Activated T-cell treated with anti-CD3 and anti-CD28 coated beads, Interleukin-2, amount 50 U/mL, for 24 hours (primary cell): ENCODE measurements at places on chromosomes 2 and 18.

DNA sequence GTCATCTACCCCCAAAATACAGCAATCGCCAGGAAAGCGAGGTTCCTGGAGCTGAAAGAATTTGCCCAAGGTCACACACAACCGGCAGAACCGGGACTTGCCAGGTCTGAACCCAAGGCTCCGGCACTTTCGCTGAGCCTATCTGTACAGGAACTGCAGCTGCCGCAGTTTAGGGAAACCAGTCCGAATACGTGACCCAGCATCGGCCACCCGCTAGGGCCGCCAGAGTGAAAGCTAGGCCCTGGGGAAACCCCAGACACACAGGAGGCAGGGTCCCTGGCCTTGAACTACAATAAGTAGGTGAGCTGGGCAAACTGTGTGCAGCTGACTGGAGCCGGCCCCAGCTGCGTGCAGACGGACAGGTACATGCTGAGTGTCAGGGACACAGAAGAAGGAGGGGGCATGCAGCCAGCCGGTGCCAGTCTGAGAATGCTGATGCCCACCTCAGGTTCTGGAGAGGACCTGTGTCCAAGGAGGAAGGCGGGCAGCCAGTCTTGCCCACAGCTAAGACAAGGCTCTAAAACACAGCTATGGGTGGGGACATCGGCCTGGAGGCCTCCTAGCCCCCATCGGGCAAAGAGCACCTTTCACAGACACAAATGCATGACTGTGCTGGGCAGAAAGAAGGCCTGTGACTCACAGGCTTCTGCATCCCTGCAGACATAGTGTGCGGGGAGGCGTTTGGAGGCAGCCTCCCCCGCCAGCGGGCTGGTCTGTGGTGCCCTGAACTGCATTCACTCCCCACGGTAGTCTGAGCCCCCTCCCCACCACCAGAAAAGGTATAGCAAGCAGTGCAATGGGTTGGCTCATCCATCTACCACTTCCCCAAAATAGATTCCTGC lies 107.4 kb upstream of the ID2 start:
- DNase-seq: no peak

- DNase-seq: no peak
These were observed 49.9 kb upstream of the CXCR4 start for GRCh38 chr2:136167721-136168475.

- DNase-seq: no peak
These were observed 20.6 kb upstream of the TMEM163 start for GRCh38 chr2:134739236-134739878.

DNA sequence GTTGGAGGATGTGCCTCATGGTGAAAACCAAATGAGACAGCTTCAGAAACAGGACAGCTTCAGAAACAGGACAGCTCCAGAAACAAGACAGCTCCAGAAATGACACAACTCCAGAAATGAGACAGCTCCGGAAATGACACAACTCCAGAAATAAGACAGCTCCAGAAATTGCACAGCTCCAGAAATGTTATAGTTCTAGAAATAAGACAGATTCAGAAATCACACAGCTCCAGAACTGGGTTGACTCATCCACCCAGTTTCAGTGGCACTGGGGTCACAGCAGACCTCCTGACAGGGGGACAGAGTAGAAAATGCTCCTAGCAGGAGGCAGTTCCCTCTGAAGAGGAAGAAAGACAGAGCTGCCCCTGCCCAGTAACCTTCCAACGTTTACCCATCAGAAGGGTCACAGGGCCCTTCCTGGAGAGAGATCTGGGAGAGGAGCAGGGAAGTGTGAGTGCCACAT lies 26.9 kb upstream of the COL6A3 start:
- DNase-seq: peak; percentile 75

DNA sequence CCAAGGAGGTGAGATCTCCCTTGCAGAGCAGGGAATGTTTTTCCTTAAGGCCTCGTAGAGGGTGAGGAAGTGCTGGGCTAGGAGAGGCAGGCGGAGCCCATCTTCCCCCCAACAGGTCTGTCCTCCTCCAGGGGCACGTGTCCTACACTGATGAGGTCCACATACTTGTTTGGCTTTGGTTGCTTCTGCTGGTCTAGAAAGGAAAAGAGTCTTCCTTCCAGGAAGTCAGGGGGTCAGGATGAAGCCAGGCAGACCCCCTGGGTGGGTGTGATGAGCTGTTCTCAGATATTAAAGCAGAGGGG lies 6.0 kb downstream of the SH3BP4 start:
- no peak for DNase-seq

DNA sequence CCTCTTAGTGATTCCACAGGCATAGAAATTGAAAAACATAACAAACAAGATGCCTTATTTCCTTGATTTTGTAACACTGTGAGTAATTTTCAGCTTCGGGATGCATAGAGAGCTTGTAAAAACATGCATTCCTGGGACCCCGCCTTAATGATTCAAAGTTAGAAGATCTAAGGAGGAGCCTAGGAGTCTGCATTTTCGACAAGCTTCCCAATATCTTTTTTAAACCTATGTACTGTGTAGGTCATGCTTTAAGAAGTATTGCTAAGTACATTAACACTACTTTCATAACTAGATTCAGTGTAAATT lies 109.8 kb upstream of the ZNF516 start:
- no peak for DNase-seq

- DNase-seq: peak; percentile 45
These were observed 505.4 kb downstream of the PLCL1 start for GRCh38 chr2:198309673-198310280.

GRCh38 chr18:72378016-72378415 lies 166.1 kb downstream of the CBLN2 start:
- DNase-seq: no peak

DNA sequence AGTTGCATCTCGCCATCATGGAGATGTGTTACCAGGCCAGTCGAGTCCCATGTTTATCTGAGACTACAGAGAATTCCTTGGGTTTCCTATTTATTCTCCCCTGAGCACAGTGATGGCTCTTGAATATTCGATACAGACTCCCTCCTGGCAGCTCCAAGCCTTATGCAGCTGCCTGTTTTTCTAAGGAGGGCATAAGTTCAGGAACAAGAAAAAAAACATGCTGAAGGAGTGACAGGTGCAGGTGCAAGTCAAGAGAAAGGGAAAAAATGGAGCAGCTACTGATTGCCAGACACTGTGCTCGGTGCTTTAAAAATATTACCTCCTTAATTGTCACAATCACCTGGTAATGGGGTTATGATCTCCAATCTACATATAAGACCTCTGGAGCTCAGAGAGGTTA lies 177.2 kb upstream of the DPP10 start:
- DNase-seq: no peak

- no peak for DNase-seq
These were observed 106.8 kb downstream of the ARHGAP28 start for GRCh38 chr18:6836331-6836730.

GRCh38 chr2:84959566-84960506 lies 11.1 kb upstream of the KCMF1 start:
- no peak for DNase-seq

DNA sequence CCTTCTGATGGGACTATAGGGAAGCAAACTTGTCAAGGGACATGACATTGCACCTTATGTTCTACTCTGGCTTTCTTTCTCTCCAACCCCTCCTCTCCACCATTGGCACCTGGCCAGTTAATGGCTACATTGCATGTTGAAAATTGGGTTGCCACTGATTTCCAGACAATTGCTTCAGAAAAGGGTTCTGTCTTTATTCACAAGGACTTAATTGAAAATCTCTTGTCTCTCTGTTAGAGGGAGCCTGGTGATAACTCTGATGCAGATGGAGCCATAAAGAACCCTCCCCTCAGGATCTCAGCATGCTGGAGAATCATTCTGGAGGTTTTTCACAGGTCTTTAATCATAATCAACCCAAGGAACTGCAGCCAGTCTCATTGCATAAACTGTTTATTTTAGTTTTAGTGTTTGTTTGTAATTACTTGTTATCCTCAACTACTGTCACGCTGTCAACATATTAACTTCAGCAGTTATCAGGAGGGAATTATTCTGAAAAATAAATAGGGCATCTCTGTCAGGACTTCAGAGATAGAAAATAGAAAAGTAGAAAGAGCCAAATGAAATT lies 316.8 kb downstream of the RIT2 start:
- DNase-seq: no peak

DNA sequence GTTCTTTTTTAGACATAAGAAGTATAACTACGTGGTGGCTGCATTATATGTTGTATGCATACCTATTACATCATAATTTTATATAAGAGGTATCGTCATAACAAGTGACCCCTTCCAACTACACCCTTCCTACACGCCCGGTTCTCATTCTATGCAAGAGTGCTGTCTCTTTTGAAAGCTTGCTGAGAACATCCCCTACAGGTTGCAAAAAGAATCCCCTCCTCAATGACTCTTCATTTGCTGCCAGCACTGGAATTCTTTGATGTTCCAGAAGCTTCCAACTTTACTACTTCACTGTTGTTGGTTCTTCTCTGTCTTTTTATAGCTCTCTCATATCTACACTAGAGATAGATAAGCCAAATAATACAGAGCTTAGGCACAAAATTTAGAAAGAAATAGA lies 66.4 kb downstream of the CDH7 start:
- DNase-seq: no peak

GRCh38 chr2:36423172-36423571 lies 67.6 kb downstream of the CRIM1 start:
- no peak for DNase-seq

- no peak for DNase-seq
These were observed 125.9 kb upstream of the NRP2 start for GRCh38 chr2:205556357-205556756.

DNA sequence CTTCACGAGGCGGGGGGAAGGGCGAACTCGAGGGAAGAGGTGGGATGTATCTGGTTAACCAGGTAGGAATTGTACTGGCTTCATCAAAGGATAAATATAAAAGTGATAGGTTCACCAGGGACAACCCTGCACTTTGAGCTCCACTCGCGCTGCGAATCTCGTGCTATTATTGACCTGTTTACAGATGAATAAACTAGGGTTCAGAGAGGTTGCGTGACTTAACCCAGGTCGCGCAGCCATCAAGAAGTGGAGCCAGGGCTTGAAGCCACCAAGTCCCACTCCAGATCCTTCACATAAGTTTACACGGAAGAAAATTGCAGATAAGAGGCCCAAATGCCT lies 1.4 kb upstream of the CYP1B1 start:
- DNase-seq: no peak

GRCh38 chr2:46032996-46033395 lies 264.2 kb upstream of the EPAS1 start:
- DNase-seq: peak; percentile 34

- DNase-seq: no peak
These were observed 33.0 kb downstream of the ITGB1BP1 start for GRCh38 chr2:9390151-9390850.

GRCh38 chr18:13446024-13446423 lies 227.5 kb downstream of the LDLRAD4 start:
- DNase-seq: peak; percentile 23

- DNase-seq: no peak
These were observed 96.1 kb downstream of the ITGA4 start for GRCh38 chr2:181553244-181553643.

GRCh38 chr18:6031442-6031841 lies 136.1 kb upstream of the TMEM200C start:
- no peak for DNase-seq

DNA sequence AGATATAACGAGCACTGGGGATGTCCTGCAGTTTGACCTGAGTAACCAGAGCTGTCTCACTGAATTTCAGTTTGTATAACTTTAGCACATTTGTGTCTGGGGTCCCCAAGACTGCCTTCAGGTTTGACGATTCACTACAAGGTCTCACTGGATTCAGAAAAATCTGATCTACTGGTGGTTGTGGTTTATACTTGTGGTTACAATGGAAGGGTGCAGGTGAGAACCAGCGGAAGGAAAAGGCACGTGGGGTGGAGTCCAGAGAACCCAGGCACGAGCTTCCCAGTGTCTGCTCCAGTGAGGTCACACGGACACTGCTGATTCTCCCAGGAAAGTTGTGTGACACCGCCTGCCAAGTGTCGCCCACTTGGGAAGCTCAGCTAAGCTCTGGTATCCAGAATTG lies 126.0 kb downstream of the ZNF236 start:
- DNase-seq: no peak

DNA sequence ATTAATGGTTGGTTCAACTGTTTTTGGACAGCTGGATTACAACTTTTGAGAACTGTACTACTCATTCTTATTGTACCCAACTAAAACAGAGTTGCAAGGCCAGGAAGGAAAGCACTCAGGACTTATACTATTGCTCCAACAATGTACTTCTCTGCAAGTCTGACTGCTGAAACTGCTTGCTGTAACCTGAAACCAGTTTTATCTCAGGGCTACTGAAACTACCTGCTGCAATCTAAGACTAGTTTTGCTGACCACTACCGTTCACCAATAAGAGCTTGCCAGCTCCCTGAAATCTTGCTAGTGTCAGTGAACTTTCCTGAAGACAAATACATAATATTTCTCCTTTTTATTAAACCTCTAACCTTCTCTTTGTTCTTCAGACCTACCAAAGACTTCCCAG lies 157.3 kb downstream of the CDCA7 start:
- DNase-seq: no peak

DNA sequence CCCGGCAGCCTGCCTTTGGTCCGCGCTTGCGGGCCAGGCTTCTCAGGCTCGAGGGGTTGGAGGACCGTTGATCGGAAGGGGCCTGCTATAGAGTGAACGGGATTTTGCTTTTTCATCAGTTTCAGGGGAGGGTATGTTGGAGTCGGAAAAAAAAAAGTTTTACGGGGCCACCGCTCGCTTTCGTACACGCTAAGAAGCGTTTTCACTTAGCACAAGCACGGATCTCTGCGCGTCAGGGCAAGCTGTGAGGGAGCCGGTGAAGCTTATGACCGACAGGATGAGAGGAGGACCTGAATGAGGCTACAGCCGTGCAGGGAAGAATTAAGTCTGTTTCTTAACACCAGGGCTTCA lies 443 bp downstream of the CPSF3 start:
- DNase-seq: no peak

DNA sequence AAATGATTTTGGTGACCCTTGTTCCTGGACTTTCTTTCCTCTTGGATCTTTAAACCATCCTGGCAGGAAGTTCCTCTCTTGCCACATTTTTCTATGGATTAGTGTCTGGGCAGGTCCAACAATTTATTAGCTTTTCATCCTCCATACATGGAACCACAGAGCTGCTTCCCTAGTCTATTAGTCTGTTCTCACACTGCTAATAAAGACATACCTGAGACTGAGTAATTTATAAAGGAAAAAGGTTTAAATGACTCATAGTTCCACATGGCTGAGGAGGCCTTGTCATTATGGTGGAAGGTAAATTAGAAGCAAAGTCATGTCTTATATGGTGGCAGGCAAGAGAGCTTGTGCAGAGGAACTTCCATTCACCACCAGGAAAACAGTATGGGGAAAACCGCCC lies 122.9 kb downstream of the DDX1 start:
- no peak for DNase-seq

- DNase-seq: no peak
These were observed 41.2 kb downstream of the GALNT13 start for GRCh38 chr2:153912798-153913396.

DNA sequence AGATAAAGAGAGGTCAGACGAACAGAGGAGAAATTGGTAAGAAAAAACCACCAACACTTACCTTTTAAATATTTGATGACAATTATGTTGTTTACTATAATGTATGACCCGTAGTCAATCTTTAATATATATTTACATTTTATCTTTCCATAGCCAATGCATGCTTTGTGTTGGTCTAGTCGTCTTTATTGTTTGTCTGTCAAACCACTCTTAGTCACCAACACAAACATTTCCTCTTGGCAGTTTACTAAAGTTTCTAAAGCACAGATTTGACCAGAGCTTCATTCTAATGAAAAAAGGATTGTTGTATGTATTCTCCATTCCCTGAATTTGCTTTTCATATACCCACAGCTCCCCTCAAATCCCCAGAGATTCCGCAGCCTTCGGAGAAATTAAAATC lies 784.7 kb upstream of the PIK3C3 start:
- DNase-seq: no peak

GRCh38 chr2:43363120-43363519 lies 136.7 kb upstream of the ZFP36L2 start:
- no peak for DNase-seq

GRCh38 chr2:182447863-182448262 lies 21.0 kb upstream of the PDE1A start:
- no peak for DNase-seq
